Posterior vena cava (tissue), 2 donors: ENCODE measurements at places on chromosomes 12 and 14. TPM values are rescaled to one million over a fixed set of nuclear protein-coding genes. Genes with fewer than 3 reads are reported as not detected.

DNA sequence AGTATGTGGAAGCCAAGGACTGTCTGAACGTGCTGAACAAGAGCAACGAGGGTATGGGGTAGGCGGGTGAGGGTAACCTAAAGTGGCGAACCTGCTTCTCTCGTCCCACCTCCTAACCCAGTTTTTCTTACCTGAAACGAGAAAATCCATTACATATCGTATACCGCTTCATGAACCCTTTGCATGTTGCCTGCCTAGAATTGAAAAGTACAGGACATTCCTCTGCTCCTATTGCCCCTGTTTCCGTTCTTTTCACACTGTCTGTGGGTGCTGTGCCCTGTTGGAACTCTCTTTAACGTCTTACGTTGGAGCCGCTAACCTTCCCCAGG lies 513 bp downstream of the PFDN5 start:
- DNase-seq: no peak

DNA sequence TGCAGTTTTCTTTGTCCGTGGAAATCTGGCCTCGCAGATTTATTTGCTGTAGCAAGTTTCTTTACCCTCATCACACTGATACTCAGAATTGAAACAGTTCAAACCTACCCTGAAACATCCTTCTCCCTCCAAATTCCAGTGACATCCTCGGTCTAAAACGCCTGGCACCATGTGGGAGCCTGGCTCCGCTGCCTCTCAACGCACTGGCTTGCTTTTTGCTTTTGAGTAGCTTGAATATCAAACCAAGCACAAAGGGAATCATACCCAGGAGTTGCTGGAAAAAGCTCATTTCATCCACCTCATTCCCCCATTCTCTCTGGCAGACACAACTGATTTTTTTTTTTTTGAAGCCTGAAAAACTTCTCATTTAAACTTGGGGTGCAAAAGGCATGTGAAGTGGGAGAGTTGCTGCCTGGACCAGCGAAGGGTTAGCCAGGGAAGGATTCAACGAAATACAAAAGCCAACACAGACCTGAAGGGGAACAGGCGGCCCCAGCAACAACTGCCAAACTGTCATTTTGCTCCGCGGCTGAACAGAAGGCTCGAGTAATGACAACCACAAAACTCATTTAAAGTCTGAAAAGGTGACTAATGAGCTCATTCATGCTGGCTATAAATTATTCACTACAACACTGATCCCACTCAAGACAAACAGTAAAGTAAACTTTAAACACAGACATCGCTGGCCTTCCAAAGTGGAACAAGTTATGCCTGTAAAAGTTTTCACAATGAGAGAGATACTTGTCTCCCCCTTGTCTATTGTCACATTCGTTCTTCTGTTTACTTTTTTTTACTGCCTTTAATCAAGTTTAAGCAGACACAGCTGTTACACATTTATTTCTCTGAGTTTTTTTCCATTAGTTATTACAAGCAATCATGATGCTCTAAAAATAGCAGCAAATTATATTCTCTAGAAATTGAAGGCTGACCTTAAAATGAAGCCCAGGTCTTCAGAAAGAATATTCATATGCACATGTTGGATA lies 12.5 kb upstream of the FOXN3 start:
- no peak for DNase-seq

DNA sequence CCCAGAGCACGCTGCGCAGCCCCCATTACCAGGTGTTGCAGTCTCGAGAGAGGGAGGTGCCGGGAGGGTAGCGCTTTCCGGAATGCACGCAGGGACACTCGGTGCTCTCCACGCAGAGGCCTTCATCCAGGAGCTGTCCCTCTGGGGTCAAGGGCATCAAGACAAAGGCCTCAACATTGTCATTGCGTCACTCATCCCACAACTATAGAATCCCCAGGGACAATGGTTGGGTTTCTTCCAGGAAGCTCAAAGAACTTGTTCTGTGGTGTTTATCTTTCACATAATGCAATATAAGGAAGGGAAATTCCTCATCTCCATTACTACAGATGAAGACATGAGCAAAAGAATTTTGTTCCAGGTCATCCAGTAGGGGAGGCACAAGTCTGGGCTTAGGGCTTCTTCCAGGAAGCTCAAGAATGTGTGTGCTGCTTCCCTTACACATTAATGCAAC lies 52.1 kb downstream of the VWF start:
- DNase-seq: no peak

DNA sequence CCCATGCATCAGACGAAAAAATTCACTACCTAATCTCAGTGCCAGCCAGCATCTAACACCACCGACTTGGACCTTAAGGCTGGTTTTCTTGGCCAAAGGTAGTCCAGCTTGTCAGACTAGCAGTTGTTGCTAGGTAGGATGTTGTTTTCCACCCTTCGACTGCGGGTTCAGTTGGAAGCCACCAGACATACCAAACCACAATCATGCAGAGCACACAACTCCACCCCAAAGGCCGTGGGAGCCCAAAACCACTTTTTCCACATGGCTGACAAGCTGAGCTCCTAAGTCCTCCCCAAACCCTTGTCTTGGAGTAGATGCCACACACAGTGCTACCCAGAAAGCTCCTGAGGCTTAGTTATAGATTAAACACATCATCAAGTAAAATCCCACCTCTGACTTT lies 46.8 kb downstream of the LRIG3 start:
- DNase-seq: no peak

GRCh38 chr12:101799774-101800173 lies 31.0 kb downstream of the GNPTAB start:
- DNase-seq: no peak

GRCh38 chr12:115956659-115957058 lies 320.8 kb downstream of the MED13L start:
- DNase-seq: no peak

DNA sequence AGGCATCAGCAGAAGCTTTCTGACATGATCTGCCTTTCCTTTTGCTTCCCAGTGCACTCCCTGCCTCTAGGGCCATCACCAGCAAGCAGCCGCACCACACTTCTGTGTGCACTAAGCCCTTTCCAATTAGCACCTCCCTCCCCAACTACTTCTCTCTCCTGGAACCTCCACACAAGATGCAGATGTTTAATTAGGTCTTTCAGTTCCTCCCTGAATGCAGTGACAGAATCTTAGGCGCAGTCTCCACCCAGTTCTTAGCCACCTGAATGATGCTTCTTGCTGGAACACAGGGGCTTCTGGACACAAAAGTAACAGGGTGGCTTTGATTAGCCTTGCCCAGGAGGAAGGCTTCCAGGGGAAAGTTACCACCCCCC lies 32.9 kb downstream of the NIN start:
- no peak for DNase-seq

GRCh38 chr14:22739423-22739822 lies 27.1 kb upstream of the OXA1L start:
- no peak for DNase-seq

DNA sequence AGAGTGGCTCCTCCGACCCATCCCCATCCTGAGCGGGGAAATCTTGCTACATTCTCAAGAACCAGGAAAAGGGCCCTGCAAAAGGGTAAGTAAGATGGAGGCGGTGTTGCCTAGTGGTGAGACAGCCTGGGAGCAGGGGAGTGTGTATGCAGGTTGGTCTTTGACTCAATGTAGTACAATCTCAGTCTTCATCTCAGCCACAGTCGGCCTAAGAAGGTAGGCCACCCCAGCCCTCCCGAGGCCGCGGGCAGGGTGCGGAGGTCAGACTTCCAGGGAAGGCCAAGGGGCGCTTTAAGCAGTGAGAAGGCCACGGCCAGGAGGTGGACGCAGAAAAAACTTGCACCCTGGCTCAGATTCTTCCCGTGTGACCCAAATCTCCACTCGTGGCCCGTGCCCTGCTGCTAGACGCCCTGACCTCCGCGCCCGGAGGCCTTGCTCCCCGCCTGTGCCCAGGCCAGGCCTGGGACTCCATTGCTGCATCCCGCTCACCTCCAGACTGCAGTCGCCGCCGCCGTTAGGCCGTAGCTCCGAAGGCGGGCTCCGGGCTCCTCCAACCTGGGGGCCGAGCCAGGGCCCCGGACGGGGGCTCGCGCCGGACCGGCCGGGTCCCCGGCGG lies 435 bp downstream of the FOXM1 start:
- no peak for DNase-seq

DNA sequence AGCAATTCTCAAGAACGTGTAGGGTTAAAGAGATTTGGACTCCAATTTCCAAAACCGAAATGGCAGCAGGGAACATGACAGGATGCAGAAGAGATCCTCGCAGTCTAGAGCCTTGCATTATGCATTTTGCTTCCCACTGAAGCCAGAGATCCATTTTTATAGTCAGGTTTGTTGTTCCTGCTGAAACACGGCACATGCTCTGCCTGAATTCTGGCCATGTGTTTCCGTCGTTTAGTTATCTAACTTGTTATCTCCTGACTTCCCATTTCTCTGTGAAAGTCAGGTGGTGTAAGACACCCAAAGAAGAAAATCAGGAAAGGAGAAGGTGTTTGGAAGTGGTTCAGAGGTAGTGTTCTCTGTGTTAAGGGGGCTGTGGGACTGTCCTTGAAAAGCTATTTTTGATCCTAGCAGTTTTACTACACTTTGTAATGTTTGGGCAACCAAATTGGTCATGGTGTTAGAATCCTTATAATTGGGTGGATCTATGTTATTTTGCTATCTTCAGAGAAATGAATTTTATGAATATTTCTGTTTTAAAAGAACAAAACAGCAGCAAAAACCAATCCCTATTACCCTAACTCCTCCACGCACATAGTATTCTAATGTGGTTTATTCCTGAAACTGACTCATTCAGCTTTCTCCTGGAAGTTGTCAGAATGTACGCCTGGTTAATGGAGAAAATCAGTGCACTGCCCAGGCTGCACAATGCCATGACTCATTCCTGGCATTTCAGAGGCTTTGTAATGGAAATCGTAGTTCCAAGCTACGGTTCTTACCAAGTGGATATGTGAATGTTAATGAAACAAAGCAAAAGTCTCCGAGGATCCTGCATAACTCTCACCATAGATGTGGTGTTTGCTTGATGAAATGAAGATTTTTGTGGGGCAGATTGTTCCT lies 110.1 kb downstream of the SAMD4A start:
- DNase-seq: no peak

- DNase-seq: no peak
Measured at GRCh38 chr12:2224961-2225360, 172.2 kb downstream of the CACNA1C start.

DNA sequence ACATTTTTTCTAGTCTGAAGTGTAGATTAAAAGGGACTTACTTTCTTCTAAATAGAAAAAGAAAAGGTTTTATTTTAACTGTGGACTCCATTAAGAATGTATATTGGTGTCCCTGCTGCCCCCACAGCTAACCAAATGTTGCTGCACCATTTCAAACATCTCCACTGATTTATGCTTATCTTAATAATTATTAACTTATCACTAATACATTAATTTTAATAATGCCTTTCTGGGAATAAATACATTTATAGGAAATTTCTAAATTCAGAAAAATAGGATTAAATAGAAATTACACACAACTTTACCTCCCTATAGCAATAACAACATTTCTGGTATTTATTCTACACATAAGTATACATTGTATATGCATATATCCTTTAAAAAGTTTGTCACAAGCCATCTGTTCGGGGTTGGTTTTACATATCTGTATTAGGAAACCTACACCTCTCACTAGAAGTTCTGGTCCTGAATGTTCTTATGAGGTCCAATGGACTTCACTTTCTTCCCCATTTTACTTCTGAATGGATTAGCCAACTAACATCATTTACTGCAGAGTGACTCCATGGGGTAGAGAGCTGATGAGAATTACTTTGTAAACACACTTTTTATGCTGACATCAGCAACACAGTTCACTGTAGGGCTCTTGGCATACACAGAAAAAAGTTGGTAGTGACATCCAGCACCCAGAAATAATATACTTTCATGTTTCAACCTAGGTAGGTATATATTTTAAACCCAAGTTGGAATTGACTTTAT lies 9.4 kb upstream of the SELPLG start:
- no peak for DNase-seq

GRCh38 chr14:35822501-35822900 lies 3.6 kb upstream of the BRMS1L start:
- DNase-seq: no peak

GRCh38 chr12:131994589-131994988 lies 44.8 kb downstream of the EP400 start:
- DNase-seq: no peak

DNA sequence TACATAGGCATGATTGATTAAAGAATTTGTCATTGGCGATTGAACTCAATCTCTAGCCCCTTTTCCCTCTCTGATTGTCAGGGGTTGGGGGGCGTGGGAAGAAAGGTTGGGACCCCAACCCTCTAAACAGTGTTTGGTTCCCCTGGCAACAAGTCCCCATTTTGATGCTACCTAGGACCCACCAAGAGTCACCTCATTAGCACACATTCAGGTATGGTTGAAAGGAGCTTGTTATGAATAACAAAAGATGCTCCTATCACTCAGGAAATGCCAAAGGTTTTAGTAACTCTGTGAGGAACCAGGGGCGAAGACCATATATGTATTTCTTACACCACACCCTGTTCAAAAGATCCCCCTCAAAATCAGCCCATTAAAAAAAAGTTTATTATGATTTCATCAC lies 14.3 kb downstream of the RNF212B start:
- no peak for DNase-seq

DNA sequence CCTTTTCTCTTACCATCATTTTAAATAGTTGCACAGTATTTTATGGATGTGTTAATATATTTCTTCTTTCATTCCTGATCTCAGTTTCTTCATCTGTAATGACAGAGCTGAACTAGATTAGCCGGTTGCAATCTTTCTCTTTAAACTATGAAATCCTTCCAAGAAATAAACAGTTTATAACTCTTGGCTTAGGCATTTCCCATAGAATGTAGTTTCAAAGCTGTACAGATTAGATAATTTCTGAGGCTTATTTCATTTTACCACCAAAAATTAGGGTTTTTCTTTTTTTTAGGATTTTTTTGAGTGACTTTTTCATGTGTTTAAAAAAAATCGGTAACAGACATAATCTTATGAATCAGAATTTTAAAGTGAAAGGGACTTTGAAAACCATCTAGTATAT lies 144.0 kb downstream of the RAD51B start:
- no peak for DNase-seq

GRCh38 chr12:42396473-42397259 lies 70.7 kb downstream of the PPHLN1 start:
- DNase-seq: no peak

GRCh38 chr14:67881225-67881624 lies 61.6 kb downstream of the RAD51B start:
- no peak for DNase-seq

- peak; percentile 50 for DNase-seq
Measured at GRCh38 chr14:77275601-77276017, 4.6 kb upstream of the NGB start.

DNA sequence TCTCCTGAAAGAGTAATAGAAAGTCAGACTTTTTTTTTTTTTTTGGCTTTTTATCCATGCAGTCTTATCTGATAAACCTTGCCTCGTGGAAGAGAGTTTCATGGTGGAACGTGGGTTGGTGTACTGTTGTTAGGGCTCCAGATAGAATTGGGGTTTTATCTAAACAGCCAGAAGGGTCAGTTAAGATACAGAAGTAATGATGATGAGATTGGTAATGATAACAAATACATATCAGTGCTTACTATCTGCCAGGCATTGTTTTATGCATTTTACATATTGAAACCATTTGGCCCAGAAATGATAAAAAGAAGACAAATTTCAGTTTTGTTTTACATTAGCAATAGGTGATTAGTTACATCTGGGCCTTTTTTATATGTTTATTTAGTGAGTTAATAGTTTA lies 372.8 kb upstream of the PRICKLE1 start:
- no peak for DNase-seq

SALL2 gene
- total RNA-seq: 7.1 TPM

SCN8A gene
- total RNA-seq: 0.65 TPM

ADGRD1 gene
- total RNA-seq: 238 TPM

AKAP3 gene
- total RNA-seq: 1.2 TPM

ESPL1 gene
- total RNA-seq: 0.62 TPM

RHNO1 gene
- 8.8 TPM for total RNA-seq

GPR68 gene
- 6.4 TPM for total RNA-seq

KRT5 gene
- total RNA-seq: not detected

RBP5 gene
- total RNA-seq: 5.1 TPM

TAS2R50 gene
- total RNA-seq: 3.2 TPM
